HFF-Myc (cell line): ENCODE measurements at places on chromosomes 5 and 9.

DNA sequence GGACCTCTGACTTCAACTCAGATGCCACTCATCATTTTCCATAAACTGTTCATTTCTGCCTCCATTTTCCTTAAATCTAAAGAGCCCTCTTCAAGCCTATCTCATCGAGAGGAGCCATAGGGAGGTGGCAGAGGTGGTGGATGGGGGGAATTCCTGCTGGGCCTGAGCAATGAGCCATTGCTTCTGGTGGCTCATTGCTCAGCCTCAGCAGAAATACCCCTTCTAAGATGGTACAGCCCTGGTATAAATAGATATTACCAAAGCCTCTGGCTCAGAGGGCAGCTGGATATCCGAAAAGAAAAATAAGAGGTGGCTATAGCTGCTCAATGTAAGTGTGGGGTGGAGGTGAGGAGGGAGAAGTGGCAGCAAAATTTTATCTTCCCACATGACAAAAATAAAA, 313.5 kb downstream of the CAAP1 start:
- no peak for DNase-seq

GRCh38 chr9:97905228-97905627, 17.1 kb downstream of the TRMO start:
- no peak for DNase-seq

- no peak for DNase-seq
Measured at GRCh38 chr5:185095-186070, 5.9 kb upstream of the LRRC14B start.

DNA sequence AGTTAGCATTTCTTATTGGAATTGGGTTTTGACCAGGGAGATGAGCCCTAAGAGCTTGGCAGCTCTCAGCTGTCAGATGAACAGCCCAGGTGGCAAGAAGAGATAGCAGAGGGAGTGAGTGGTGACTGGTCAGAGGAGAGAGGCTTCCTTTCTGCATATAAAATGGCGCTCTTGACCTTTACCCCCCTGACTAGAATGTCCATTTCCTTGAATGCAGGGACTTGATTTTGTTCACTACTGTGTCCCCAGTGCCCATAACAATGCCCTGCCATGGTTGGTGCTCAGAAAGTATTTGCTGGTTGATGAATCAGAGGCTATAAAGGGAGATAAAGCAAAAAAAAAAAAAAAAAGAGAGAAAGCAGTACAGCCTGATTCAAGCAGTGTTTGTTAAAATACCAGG, 7.2 kb downstream of the CHMP5 start:
- DNase-seq, result no peak

DNA sequence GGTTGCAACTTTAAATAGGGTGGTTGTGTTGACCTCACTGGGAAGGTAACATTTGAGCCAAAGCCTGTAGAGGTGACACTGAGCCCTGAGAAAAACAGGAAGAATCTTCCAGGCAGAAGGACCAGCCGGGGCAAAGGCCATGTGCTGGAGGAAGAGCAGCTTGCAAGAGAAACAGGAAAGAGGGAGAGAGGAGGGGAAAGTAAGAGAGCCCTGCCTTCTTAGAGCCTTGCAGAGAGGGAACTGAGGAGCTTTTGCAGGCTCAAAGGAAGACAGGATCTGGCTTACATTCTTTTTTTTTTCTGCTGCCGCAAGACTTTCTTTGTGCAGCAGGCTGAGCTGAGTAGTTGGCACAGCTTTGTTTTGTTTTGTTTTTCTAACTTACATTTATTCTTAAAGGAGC, 17.4 kb downstream of the C9orf153 start:
- no peak for DNase-seq

- no peak for DNase-seq
Measured at GRCh38 chr5:172854451-172854871, 20.4 kb downstream of the ERGIC1 start.

DNA sequence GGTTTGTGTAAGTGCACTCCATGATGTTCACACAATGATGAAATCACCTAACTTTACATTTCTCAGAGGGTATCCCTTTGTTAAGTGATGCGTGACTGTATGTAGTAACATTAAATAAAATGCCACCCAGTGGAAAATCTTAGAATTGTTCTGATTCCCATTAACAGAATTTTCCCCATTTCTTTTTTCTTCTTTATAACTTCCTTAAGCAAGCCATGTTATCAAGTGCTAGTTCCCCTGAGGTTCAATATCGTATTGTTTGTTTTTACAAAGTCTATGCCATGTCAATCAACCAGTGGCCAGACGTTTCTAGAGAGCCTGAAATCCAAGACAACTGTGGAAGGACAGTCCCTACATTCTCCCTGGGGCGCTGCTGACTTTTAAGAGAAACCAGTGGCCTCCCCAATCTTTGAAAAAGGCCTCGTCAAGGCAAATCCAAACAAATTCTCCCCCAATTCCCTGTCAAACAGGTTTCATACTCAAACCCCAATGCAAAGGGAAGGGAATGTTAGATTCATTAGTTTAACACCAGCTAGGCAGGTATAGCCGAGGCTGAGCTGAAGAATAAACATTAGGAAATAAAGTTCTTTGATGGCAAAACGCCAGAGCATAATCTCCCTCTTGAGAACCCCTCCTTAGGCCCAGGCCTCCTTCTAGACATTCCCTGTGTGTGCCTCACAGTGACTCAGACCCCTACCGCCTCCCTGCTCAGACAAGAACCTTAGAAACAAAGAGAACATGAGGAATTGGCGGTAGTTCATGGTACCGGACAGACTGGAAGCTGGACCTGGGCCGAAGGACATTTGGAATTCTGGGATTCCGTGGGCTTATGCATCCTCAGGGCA, 198.7 kb downstream of the GNA14 start:
- no peak for DNase-seq

GRCh38 chr5:101728933-101729332, 567.2 kb downstream of the SLCO4C1 start:
- no peak for DNase-seq

DNA sequence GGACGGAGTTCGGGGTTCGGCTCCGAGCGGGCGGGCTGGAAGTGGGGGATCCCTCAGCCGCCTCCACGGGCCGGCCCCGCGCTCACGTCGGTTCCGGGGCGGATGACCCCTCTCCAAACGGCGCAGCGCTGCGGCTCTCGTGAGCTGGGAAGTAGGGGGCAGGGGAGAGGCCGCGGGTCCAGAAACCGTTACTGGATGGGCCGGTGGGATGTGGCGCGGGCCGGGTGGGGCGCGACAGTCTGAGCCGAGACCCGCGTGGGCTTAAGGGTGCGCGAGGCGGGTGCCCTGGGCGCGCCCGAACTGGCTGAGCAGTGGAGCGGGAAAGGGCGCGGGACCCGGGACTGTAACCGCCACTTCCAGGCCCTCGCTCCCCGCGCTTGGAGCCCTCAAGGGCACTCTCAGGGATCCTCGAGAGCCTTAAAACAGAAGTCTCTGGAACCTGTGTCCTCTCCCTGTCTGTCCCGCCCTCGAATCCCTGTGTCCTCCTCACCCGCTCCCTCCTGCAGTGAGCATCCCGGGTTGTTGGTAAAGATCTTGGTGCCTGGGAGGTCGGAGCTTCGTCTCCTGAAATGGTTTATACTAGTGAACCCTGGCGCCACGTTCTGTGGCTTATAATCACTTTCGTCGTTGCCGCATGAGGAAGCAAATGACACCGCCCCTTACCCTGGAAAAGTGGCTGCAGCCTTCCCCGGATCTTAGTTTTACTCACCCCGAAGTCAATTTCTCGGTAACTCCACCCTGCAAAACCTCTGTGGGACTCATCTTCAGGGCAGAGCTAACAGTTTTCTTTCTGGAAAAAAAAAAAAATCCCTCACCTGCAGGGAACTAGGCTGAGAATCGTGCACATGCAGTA, 571 bp upstream of the MARCHF11 start:
- no peak for DNase-seq

GRCh38 chr5:55176176-55176818, 3.3 kb upstream of the CDC20B start:
- DNase-seq, result no peak

- no peak for DNase-seq
Measured at GRCh38 chr9:82890401-82890800, 172.5 kb downstream of the RASEF start.

DNA sequence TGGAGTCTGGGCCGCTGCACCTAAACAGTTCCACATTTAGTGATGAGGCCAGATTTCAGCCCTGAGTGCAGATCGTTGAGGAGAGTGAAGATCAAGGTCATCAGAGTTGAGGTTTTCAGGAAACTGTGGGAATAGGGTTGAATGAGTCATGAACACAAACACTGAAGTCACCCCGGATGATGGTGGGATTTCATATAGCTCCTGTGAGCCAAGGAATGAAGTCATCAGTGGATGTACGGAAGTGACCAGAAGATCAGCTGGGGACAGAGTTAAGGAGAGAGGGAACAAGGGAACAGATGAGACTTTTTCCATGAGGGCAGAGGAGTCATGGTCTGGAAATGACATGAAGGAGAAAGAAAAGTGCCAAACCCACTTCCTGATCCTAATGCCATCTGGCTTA, 36.5 kb downstream of the PALM2AKAP2 start:
- DNase-seq, result peak; percentile 99

DNA sequence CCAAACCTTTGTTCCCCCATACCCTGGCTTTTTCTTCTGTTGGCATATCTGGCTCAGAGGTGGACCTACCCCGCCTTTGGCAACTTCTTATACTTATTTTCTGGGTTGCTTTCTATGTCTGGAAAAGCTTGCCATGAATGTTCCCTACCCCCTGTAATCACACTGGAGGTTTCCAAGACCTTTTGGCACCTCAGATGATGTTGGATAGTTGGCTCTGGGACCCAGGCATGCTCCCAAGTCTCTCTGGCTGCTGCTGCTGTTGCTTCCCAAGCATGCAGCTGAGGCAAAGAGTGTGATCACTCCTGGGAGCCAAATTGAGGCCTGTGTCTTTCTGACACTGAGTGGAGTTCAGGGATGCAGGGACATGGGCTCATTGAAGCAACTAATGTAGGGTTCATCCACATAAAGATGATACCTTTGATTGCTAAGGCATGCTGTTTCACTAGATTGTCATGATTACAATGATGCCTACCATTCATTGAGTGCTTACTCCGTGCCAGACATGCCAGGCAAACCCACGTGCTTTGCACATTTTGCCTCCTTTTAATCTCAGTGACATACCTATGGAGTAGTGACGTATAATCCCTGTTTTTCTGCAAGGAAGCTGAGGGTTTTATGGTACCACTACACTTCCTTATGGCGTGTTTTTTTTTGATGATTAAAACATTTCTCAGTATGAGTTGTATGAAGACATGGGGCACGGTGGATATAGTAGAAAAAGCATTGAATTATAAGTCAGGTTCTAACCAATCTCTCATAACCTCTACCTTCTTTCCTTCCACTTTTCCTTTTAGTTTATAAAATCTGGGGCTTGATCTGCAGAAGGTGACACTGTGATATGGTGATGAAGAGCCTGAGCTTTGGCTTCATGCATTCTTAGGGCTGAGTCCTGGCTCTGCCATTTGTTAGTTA, 73.1 kb downstream of the ARHGAP26 start:
- DNase-seq, result no peak

DNA sequence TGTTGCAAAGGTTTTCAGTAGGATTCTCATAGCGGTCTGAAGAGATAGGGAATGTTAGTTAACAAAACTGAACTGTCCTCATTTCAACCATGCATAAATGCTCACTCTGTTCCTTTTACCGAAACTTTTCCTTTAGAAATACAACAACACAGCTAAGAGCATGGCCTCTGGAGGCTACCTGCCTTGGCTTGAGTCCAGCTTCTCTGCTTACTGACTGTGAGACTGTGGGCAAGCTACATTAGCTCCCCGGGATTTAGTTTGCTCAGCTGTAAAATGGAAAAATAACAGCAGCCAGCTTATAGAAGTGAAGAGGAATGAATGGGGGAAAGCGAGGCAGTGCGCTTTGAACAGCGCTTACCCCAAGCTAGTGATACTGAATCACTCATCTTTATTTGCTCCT, 507.9 kb upstream of the DAP start:
- no peak for DNase-seq

DNA sequence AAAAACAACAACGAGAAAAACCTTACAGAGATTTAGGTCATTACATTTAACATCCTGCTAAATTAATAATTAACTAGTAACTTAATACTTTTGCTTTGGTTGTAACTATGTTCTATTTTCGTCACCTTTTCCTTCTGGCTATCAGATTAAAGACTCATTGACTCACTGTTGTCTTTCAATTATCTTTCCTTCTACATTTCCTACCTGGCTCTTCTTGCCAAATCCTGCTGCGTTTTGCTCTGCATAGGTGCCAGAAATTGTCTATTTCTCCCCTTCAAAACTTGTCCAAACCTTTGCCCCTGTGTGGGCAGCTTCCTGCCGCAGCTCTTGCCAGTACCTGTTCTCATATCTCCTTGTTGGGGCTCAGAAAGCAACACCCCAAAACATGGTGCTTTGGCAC, 235.5 kb upstream of the ZNF608 start:
- no peak for DNase-seq

DNA sequence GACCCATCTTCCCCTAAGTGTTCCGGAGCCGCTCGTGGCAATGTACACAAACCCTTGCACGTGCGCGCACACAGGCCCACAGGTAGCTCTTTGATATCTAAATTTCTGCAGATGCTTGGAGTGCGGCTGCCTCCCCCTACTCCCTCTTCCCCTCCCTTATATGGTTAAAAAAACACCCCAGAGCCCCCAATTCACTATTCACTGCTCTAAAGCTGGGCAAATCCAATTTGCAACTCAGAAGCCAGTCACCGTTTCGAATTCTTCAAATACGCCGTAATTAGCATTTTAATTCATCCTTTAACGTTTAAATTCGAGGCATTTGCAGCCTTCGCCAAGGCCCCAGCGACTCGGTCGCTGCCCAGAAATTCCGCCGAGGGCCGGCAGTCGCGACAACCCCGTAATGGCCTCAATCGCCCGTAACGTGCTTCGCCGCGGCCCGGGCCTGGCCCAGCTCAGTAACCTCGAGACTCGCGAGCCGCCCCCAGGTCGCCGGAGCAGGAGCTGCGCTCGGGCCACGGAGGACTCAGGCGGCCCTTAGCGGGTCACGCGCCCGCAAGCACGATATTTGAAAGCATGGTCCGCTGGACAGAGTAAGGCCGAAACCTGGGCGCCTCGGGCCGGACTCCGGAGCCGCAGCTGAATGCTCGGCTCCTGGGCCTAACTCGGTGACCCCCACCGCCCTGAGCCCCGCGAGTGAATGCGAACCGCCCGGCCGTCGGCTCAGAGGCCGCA, 1.3 kb downstream of the IRX2 start:
- no peak for DNase-seq

GRCh38 chr5:59317023-59317773, 576.3 kb downstream of the PDE4D start:
- DNase-seq, result peak; percentile 69

DNA sequence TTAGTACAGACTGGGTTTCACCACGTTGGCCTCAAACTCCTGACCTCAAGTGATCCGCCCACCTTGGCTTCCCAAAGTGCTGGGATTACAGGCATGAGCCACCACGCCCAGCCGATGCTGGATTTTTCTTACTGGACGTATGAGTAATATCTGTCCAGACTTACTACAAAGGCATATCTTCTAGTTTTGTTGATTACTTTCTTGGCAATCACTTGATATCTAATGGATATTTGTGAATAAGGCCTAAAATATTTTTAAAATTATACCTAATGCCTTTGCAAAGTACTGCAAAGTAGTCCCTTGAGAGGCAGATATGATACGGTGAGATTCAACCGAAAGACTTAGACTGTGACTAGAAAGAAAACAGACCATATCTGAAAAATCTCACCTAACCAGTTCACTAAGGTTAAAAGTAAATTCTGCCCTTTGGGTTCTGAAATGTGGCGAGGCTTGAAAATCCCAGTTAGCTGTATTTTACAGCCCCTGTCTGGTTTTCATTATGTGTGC, 152.1 kb downstream of the GNAQ start:
- no peak for DNase-seq

- no peak for DNase-seq
Measured at GRCh38 chr9:35856206-35856605, 14.0 kb downstream of the OR13J1 start.
